ENCODE measurements at places on chromosomes 3 and 15.

- no peak for DNase-seq
Observed at GRCh38 chr3:133119176-133119575, 81.0 kb downstream of the TMEM108 start.

- no peak for DNase-seq
Observed at GRCh38 chr15:70271422-70272088, 173.8 kb upstream of the TLE3 start.

DNA sequence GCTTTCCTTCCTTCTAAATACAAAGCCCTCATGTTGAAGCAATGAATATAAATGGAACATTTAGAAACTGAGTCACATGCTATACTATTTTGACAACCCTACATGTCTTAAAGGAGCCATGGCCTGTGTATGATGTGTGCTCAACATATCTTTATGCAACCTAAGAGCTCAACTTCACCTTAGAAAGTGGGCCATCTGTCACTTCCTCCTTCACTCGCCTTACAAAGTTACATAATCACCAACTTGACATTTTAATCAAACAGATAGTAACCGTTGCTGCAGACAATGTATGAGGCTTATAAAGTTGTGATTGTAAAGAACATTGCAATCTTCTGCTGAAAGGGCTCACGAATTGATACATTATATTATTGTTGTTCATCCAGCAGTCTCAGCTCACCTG is 163.6 kb downstream of the SERPINI1 start:
- peak; percentile 51 for DNase-seq

DNA sequence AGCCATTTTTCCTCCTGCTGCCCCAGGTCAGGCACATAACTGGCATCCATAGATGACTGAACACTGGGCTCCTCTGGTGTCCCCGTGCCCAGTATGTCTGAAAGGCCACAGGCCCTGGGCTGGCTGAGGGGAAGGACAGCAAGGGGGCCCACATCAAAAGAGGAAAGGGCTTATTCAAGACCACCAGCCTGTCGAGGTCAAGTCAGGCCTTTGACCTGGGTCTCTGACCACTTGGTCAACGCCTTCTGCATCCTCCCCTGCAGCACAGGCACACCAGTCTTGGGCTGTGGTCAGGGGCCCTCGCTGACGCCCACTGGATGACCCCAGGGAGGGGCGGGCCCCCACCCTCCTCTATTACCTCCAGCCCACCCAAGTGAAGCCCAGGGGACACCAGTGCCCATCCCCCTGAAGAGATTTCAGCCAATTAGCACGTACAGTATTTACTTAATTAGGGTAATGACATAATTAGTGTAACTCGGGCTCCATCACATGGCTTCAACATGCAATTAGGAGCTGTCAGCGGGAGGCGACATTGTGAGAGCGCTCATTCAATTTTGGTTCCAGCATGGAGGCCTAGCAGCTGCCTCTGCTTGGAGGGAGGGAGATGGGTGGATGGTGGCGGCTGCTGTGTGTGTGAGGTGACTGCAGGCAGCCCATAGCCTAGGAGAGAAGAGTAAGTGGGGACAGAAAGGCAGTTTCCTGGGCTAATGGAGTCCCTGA is 13.5 kb upstream of the DNAH1 start:
- DNase-seq, result no peak

- no peak for DNase-seq
Observed at GRCh38 chr15:78083687-78084448, 6.4 kb upstream of the TBC1D2B start.

- DNase-seq, result no peak
Observed at GRCh38 chr3:46092702-46093080, 65.4 kb upstream of the XCR1 start.

All from NCI-H2171 (cell line).